ENCODE measurements at places on chromosomes 5 and 9.

- DNase-seq, result no peak
These were observed 30.7 kb downstream of the MSX2 start for GRCh38 chr5:174755106-174755505.

GRCh38 chr5:175658299-175659145, 651 bp downstream of the HRH2 start:
- DNase-seq, result no peak

- peak; percentile 80 for DNase-seq
These were observed at the start of gene AK8 for GRCh38 chr9:132877824-132878694. TSS of gene AK8 (minus strand) at chr9:132878284. CDS start at chr9:132878255, 29 bp downstream.

DNA sequence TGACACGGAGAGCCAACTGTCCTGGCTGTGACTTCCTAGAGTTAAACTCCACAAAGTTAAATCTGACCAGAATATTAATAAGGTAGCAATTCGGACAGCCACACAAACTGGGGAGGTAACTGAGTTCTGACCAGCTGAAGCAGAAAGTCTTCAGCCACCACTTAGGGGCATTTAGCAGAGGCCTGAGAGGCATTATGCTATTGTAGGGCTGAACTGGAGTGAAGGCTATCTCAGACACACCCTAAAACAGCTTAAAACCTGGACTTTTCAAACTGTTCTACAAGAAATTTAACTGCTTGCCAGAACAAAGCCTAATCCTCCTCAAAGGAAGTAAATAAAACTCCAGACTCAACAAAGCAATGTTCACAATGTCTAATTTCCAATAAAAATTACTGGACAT, 32.4 kb downstream of the RANBP6 start:
- no peak for DNase-seq

DNA sequence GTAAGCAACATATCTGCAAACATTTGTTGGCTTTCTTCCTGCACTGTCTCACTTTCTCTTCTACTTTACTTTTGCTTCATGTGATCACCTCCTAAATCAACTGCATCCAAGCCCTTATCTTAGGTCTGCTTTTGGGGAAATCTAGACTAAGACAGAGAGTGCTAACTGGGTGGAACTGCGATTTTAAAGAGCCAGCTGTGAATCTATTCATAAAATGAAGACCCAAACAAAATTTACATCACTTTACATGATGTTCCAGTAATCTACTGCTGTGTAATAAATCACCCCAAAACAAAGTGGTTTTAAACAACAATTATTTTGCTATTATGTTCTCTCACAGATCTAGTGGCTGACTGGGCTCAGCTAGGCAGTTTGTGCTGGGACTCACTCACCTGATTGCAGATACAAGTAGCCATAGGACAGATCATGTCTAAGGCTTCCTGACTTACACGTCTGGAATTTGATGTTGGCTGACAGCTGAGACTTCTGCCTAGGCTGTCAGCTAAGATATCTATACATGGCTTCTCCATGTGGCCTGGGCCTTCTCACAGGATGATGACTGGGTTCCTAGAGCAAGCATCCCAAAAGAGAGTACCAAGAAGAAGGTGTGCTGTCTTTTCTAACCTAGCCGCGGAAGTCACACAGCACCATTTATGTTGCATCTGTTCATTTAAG, 145.1 kb upstream of the TBCA start:
- no peak for DNase-seq

DNA sequence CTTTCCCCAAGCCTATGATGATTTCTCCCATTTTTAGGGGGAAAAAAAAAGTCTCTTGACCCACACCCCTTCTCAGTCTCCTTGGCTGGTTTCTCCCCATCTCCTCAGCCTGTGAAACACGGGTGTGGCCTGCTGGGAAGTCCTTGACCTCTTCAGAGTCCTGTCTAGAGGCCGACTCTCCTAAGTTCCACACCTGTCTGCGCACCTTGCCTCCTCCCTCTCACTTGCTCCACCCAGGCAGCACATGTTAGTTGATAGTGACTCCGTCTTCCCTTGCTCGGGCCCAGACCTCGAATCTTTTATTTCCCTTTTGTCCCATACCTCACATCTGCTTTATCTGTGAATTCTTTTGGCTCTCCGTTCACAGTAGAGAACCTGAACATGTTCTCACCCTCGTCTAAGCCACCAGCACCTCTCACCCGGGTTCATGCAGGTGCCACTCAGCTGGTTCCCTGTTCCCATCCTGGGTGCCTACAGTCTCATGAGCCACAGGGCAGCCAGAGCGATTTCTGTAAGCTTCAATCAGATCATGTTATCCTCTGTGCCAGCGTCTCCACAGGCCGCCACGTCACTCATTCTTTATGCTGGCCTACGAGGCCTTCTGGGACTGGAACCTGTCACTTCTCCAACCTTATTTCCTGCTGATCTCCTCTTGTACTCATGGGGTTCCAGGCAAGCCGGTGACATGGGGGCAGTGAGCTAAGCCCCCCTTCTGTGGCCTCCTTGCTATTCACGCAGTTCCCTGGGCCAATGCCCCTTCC, 51.7 kb upstream of the LRRTM2 start:
- DNase-seq, result no peak

- DNase-seq, result no peak
These were observed 67.8 kb downstream of the FGF1 start for GRCh38 chr5:142618130-142618523.
